ENCODE measurements at places on chromosomes 5 and 9. TPM values are rescaled to one million over a fixed set of nuclear protein-coding genes. Genes with fewer than 3 reads are reported as not detected.

RHOBTB3 gene
- 33.4 TPM for total RNA-seq

GRCh38 chr5:145588113-145588512 is 247.0 kb downstream of the PRELID2 start:
- no peaks in the 10 kb centered on the region for H3K36me3 ChIP-seq
- no peak overlapping the region for H3K4me3 ChIP-seq
- H3K27ac ChIP-seq: no peak overlapping the region
- no peaks in the 10 kb centered on the region for H3K27me3 ChIP-seq
- H3K4me1 ChIP-seq: no peaks in the 10 kb centered on the region

DNA sequence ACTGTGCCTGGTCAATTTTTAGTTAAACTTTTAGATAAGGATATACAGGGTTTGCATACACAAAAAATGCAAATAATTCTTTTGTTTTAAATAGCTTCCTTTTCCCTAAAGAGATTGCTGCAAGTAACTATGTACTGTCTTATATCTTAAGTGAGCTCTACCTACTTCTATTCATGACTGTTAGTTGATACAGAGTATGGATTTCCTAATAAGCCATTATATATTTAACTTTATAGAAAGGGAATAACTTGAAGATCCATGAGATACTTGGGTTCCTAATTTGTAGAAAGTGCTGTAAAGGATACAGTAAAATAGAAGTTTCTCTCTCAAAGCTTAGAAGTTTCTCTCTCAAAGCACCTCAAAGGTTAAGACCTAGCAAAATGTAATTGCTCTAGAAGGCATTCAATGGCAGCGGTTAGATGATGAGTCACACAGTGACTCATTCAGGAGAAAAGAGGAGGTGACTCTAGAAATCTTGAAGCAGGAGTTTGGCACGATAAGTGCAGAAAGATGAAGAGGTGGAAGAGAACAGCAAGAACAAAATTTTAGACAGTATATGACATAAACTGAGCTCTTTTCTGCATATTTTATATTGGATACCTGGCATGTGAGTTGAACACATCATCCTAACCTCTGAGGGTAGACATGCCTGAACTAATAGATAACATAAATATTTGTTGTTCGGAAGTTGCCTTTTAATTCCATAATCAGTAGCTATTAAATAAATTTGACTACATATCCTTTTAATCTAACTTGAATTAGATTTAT is 5.5 kb upstream of the DNAJC21 start:
- peaks cover 52% of the 10 kb centered on the region for H3K36me3 ChIP-seq
- H3K4me1 ChIP-seq: no peaks in the 10 kb centered on the region
- no peak for DNase-seq
- no peak overlapping the region for H3K4me3 ChIP-seq
- no peaks in the 10 kb centered on the region for H3K27me3 ChIP-seq

- no peaks in the 10 kb centered on the region for H3K4me1 ChIP-seq
- H3K27me3 ChIP-seq: no peaks in the 10 kb centered on the region
- no peak overlapping the region for H3K4me3 ChIP-seq
- H3K36me3 ChIP-seq: no peaks in the 10 kb centered on the region
- no peak for DNase-seq
- H3K27ac ChIP-seq: no peak overlapping the region
Observed at GRCh38 chr5:67793418-67793817, 422.1 kb upstream of the PIK3R1 start.

GRCh38 chr5:105953616-105954015 is 1717.1 kb downstream of the EFNA5 start:
- no peak overlapping the region for H3K27ac ChIP-seq
- no peak for DNase-seq
- H3K36me3 ChIP-seq: no peaks in the 10 kb centered on the region
- H3K27me3 ChIP-seq: no peaks in the 10 kb centered on the region
- H3K4me3 ChIP-seq: no peak overlapping the region
- no peaks in the 10 kb centered on the region for H3K4me1 ChIP-seq

GRCh38 chr5:171120986-171121622 is 187.9 kb upstream of the TLX3 start:
- H3K27me3 ChIP-seq: no peaks in the 10 kb centered on the region
- no peak overlapping the region for H3K4me3 ChIP-seq
- no peak for DNase-seq
- H3K27ac ChIP-seq: no peak overlapping the region
- H3K4me1 ChIP-seq: no peaks in the 10 kb centered on the region

- DNase-seq: no peak
- no peaks in the 10 kb centered on the region for H3K4me1 ChIP-seq
- no peaks in the 10 kb centered on the region for H3K36me3 ChIP-seq
- H3K27me3 ChIP-seq: no peaks in the 10 kb centered on the region
Observed at GRCh38 chr9:75358846-75359245, 270.5 kb downstream of the OSTF1 start.

DNA sequence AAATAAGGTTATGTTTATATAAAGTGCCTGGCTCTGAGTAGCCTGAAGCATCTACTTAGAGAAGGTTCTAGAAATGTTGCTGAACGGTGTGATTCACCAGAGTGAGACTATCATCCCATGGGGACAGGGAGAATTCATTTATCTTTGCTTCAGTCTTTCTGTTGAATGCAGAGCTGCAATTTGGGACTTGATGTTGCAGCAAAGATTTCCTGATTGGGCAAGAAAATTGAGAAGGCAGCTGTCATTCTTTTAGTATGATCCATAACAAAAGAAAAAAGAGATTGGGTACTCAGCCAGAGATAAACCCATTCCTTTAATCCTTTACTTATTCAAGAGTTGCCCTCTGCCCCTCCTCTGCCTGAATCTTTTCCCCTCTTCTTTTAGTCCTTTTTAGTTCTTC is 456.3 kb upstream of the WWC1 start:
- H3K4me3 ChIP-seq: no peak overlapping the region
- no peaks in the 10 kb centered on the region for H3K27me3 ChIP-seq
- H3K36me3 ChIP-seq: no peaks in the 10 kb centered on the region
- H3K4me1 ChIP-seq: no peaks in the 10 kb centered on the region
- no peak for DNase-seq

DNA sequence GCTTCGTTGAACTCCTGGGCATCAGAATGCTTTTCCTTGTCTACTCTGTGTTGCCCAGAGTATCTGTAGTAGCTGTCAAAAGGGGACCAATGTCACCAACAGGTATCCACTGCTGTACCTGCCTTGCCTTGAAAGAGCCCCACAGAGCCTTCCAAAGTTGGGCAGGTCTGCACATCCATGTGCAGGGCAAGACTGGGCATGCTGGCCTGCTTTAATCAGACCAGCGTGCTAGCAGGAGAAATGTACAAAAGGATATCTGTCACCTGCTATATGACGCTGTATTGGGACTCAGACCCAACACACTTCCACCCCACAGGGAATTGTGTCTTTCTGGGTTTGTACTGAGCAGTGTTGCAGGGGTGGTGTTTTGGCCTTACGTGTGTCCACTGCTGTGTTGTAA is 11.9 kb downstream of the DELE1 start:
- no peak overlapping the region for H3K4me3 ChIP-seq
- no peak for DNase-seq
- no peaks in the 10 kb centered on the region for H3K4me1 ChIP-seq
- H3K36me3 ChIP-seq: peaks cover 41% of the 10 kb centered on the region

Measured in thymus (tissue), 14 donors.